ENCODE measurements at places on chromosomes 3 and 15.

- DNase-seq, result no peak
These were observed 329.7 kb downstream of the TIGIT start for GRCh38 chr3:114623420-114624046.

GRCh38 chr3:123660141-123660675 is 75.4 kb upstream of the HACD2 start:
- DNase-seq, result no peak

DNA sequence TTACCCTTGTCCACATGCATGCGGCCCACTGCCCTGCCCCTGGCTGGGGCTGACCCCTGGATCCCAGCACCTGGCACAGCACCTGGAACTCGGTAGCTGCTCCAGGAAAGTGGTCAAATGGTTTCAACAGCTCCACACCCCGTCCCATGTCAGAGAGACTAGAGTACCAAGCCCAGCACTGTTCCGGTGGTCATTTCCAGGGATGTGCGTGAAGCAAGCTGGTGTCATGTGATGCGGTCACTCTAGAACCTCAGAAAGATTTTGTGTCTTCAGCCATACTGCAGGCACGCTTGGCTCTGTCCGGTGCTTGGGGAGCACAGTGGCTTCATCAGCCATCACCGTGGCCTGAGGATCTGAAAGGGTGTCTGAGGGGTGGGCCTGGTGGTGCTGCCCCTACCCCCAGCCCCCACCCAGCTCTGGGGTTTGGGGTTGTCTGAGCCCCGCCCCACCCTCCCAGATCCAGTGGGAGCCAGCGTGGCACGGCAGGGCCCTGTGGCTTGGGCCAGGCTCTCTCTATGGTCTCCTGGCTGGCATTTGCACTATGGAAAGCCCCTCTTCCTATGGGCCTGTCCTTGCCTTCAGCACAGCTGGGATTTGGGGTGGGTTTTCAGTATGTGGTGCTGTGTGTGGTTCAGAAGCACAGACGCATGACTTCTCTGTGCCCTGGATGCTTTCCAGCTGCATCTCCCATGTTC is 15.3 kb downstream of the APBA2 start:
- no peak for DNase-seq

DNA sequence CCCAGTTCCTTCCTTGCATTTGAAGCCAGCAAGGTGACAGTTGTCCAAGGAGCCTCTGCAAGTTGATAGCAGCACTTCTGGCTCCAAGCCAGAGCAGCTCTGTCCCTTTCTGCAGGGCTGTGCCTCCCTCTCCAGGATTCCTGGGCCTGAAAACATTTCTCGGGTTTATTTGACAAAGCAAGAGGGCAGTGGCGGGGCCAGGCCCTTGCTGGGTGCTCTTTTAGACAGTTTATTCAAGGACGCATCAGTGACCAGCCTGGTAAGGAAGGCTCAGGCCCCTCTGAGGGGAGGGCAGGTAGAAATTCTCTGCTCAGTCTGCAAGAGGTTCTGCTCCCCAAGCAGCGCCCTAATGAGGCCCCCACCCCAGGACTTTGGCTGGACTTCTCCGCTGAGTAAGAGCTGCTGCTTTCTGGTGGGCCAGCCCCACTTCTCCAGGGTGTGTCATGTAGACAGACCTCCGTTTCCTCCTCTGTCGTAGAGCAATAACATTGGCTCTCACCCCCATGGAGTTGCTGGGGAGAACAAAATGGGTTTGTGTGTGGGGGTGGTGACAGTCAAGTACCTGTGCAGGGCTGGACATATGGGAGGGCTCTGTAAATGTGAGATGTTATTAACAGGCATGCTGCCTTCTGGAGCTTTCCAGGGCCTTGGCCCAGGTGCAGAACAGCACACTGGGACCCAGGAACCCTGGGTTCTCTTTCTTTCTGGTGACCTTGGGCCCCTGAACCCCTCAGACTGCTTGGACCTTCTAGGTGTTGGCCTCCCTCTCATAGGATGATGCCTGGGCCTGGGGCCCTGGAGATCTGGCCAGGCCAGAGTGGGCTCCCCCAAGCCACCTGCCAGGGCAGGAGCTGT is 146.2 kb upstream of the TLE3 start:
- no peak for DNase-seq

DNA sequence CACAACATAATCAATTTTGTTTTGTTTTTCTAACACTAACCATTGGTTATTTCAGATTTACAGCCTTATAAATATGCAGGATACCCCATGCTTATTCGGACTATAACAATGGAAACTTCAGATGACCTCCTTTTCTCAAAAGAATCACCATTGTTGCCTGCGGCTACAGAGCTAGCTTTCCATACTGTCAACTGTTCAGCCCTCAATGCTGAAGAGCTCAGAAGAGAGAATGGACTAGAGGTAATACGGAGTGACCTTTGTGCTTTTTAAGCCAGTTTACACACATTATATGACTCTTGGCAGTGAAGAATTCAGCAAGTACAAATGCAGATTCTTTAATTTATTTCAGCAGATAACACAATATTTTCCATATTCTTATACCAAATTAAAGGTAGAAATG is 81.8 kb downstream of the DNAJC13 start:
- no peak for DNase-seq

DNA sequence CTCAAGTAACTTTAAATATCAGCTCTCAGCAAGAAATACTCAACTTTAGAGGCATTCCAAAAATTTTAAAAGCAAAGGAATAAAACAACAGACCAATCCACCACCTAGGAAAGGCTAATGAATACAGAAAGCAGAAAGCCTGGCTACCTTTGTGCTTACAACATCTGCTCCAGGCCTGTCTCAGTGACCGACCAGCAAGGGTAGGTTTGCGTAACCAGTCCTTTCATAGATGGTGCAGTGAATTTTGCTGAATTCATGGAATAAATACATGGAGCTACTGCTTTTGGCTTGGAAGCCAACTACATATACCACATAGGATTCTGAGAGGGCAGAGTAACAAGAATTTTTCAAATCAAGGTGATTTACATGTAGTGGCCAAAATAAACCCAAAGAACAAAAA is 27.2 kb downstream of the ETV5 start:
- no peak for DNase-seq

GRCh38 chr3:74491874-74492273 is 122.6 kb downstream of the CNTN3 start:
- DNase-seq, result no peak

DNA sequence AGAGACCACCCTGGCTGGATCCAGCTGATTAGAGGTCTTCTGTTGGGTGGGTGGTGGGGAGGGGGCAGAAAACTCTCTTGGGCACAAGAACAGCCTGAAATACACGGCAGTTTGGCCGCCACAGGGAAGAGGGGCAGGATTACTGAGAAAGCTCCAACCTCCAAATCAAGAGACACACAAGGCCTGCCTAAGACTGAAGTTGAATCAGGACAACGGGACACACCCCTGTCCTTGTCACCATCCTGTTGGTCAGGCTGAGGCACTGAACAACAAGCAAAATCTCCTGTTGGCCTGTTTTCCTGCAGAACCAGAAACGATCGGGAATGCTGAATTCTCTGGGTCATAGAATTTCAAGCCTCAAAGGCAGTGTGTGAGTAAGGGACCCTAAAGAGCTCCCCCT is 247.8 kb downstream of the FAM43A start:
- DNase-seq, result no peak

GRCh38 chr15:101773496-101774100 is 29.7 kb upstream of the OR4F6 start:
- no peak for DNase-seq

GRCh38 chr3:77917225-77917624 is 877.3 kb downstream of the ROBO2 start:
- no peak for DNase-seq

DNA sequence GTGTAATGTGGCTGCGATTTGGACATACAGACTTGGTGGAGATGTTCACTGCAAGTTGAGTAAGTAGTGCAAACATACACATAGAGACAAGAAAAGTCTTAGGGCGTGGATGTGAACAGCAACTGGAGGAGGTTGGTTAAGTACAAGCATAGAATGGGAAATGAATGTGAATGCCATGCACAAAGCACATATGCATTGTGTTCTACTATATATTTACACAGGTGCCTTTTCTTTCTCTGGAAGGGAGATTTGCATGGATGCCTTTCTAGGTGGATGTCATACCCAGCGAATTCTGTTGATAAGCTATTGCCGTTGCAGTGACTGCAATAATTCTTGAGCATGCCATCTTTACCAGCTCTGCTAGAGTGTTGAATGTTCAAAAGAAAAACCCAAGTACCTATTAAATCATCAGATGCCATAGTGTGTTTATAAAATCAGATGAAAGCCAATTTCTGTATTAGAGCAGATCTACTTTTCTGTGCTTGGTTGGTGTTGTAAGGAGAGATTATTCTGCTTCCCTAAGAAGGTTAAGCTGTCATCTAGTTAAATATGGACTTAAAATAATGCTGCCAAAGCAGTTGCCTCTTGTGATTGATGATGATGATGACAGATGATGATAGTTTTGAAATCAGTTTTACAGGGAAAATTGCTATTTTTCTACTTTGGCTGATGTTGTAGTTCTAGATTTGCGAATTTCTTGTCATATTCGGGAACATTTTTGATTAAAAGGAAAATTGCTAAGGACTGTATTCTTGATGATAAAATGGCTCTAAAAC is 148.4 kb downstream of the CNTN4 start:
- no peak for DNase-seq

GRCh38 chr3:179948740-179949139 is 88.0 kb downstream of the PEX5L start:
- no peak for DNase-seq

- no peak for DNase-seq
These were observed 34.5 kb downstream of the DAPK2 start for GRCh38 chr15:64011736-64012135.

GRCh38 chr15:98501632-98502031 is 146.7 kb upstream of the IGF1R start:
- DNase-seq, result no peak

DNA sequence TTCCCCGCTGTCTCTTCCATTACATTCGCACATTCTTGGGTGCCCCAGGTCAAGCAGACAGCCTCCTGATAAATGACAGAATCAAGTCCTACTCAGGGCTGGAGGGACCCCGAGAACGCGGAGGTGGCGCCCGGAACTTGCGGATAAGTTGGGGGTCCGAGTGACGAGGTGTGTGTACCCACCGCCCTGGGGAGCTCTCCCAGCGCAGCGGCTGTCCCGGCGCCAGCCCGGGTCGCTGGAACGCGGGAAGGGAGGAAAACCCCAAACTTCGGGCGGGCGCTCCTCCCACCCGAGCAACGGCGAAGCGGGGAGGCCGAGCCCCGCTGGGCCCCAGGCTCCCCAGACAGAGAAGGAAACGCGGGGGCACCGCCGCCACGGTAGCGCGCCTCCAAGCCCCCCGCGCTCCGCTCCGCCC is 550 bp downstream of the CLN6 start:
- no peak for DNase-seq

GRCh38 chr3:165642761-165643420 is 194.3 kb downstream of the BCHE start:
- DNase-seq, result no peak

DNA sequence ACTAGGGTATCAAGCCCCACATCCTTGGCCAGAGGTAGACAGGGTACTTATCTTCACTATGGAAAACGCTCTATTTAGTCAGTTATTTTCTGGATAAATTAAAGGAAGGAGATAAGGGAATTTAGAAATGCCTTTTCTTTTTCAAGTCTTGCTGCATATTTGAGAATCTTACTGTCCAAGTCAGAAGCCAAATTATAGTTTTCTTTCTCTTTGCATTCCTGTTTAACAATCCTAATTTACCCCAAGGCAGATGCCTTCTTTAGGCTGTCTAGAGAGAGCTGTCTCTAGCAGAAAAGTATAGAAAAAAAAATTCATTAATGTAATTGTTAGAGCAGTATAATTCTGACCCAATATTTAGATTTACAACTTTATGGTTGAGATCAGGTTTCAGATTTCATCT is 64.4 kb upstream of the TBC1D5 start:
- DNase-seq, result no peak

DNA sequence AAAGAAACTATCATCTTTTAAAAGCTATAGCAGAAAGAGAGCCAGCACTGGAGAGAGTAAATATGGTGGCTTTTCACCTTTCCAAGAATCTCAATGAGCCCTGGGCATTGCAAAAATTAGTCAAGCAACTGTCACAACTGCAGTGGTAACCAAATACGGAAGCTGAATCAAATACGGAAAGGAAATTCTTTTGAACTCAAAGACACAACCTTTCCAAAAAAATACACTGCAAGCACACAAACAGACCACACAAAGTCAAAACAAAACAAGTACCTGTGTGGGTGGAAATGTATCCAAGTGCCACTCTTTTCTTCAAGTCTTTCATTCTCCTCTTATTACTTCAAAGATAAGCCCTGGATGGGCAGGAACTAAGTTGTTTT is 17.6 kb downstream of the VGLL4 start:
- DNase-seq, result no peak

DNA sequence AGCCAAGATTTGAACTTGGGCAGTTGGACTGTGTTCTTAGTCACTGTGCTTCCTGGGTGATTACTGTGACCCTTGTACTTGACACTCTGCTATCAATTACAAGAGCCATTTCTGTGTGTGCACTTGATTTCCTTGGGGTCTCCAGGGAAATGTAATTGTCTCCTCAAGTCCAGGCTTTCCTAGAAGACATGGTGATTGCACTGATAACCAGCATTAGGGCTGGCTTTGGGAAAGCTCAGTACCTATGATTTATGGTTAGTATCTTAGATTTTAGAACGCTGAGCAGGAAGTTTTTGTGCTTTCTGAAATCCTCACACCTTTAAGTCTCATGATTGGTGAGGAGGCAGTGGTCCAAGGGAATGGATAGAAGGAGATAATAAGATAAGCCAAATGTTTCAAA is 1.6 kb upstream of the CLDN11 start:
- no peak for DNase-seq

DNA sequence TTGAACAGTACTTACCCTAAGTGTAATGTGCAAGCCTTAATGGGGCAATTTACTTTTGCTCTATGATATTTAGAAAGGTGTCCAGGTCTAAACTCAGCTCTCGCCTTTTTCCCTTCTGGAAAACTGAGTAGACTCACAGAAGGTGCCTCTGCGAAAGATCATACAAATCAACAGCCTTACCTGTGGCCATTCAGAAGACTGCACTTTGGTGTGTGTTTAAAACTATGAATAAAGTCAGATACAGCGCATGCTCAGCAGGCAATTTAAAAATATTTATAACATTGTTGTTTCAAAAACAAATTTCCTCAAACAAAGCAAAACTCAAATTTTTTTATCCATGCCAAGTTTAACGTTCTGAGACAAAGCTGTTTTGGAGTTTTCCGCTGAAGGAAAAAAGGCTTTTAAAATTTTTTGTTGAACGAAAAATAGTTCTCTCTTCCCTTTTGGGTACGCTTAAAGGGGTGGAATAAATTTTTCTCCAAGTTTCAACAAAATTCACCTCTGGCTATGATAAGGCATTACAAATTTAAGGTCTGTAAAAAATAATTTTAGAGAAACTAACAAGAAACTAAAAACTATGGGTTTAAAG is 156.3 kb downstream of the TIGIT start:
- DNase-seq, result no peak

- DNase-seq, result no peak
These were observed 612 bp upstream of the C15orf40 start for GRCh38 chr15:83012076-83012426.

Data from D341Med (cell line).